HCT116 (cell line): ENCODE measurements at places on chromosomes 3 and 15.

- DNase-seq: no peak
Observed at GRCh38 chr15:51708013-51708412, 26.7 kb downstream of the SCG3 start.

GRCh38 chr3:116338713-116339112 lies 106.6 kb downstream of the LSAMP start:
- DNase-seq: no peak

DNA sequence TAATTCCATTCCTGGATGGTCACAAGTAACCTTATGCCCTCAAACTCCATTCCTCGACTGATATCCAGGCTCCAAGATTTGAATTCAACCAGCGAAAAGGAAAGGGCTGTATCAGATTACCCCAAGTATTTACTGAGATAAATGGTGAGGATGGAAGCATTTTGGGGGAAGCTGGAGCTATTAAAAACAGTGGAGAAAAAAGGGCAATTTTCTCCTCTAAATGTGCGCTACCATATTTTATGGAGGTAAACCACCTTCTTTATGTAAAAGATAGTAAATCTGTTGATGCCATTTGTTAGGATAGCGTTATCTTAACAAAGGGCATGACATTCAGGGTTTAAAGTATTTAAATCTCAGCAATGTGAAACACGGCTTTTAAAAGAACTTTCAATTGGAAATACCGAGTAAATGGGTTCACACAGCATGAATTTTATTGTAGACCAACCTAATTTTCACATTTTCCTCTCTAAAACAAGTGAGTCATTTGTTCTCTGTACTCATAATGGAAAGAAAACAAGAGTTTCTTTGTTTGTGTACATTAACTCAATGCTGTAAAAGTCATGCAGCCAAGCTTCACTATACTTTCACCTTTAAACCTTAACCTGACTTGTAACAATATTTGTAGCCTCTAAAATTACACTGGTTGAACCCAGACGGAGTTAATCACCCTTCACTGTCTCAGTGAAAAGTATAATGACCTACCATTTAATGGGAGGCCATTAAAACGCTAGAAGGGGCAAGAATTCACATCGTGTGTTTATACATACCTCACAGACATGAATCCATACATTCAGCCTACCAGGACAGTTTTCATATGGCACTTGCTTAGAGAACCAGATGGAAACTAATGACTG lies 773.4 kb downstream of the ROBO1 start:
- no peak for DNase-seq

DNA sequence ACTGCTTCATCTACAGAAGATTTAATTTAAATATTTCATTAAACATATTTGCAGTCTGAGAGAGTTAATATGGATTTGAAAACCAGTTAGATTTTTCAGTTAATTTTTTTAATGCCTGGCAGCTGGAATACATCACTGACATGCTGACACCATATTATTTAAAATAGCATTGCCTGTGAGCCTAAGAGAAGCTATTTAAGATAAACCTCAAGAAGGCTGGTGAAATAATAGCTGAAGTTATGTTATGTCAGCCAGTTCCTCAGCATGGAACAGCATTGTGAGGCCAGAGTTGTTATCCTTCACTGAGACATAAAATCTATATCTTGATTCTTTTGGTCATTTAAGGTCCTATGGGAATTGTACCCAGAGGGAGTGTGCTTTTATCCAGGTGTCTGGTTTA lies 705.2 kb downstream of the NAALADL2 start:
- DNase-seq: no peak

GRCh38 chr3:25350725-25351114 lies 77.3 kb upstream of the RARB start:
- DNase-seq: no peak

- no peak for DNase-seq
Observed at GRCh38 chr3:170746175-170746942, 123.6 kb downstream of the RPL22L1 start.

DNA sequence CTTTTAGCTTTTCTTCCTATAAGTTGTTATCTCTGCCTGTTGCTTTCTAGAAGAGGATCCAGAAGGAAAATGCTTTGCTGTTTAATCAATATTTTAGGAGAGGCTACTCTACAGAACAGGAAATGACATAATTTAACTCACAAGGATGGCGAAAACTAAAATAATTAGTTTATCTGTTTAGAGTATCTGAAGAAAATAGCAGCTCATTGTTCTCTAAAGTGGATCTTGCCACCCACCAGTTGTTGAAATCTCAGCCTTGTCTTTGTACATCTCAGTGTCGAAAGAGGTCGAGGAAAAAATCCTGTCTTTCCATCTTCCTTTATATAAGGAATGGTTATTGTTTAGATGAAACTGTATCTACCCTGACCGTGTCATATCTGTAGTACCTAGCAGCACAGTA lies 126.6 kb downstream of the ZNF609 start:
- no peak for DNase-seq

DNA sequence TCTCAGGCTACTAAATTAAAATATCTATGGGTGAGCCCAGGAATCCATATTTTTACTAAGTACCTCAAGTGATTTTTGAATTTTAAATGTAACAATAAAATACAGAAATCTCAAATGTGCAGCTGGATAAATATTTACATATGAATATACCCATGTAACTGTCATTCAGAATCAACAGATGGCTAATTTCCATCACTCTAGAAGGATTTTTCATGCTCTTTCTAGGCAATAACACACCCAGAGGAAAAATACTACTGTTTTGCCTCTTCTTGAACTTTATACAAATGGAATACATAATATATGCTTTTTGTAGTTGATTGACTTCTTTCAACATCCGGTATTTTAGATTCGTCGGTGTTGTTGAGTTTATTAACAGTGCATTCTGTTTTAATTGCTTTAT lies 601.3 kb upstream of the NECTIN3 start:
- DNase-seq: no peak

GRCh38 chr3:77655396-77655795 lies 615.5 kb downstream of the ROBO2 start:
- DNase-seq: no peak

- DNase-seq: no peak
Observed at GRCh38 chr15:96733721-96734120, 403.2 kb downstream of the NR2F2 start.

DNA sequence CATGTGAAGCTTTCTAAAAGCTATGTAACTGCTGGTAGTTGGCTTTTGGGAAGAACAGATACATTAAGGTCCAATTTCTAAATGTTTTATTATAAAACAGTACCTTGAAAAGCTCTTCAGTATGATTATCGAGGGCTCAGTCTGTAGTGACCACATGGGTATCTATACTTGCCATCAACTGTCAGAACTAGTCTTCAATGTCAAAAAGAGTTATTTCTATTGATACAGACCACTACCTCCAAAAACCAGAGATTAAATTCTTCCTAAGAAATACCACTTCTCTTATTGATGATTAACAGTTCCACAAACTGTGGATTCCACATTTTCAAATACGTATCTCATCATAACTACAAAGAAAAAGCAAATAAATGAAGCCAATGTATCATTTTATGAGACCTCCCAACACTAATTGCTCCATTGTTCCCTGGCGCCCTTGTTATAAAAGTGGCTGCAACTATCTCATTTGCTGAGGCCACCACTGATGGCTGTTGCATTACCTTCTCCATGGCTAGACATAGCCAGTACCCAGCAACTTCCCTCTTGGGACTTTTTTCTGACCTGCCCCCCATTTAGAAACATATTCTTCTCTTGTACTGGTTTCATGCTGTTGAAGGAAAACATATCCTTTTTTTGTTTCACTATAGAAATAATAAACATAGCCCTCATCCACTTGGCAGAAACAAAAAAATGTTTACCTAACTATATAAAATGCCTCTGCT lies 33.9 kb upstream of the MBNL1 start:
- no peak for DNase-seq
